ENCODE measurements at places on chromosomes 16 and 17. TPM values are rescaled to one million over a fixed set of nuclear protein-coding genes. Genes with fewer than 3 reads are reported as not detected.

- no peak for DNase-seq
These were observed 2.9 kb downstream of the ORAI3 start for GRCh38 chr16:30951750-30952149.

- peak; percentile 15 for DNase-seq
These were observed 589 bp upstream of the FBF1 start for GRCh38 chr17:75941442-75941819.

GRCh38 chr17:80799538-80800480 lies 191.8 kb upstream of the CHMP6 start:
- no peak for DNase-seq

DNA sequence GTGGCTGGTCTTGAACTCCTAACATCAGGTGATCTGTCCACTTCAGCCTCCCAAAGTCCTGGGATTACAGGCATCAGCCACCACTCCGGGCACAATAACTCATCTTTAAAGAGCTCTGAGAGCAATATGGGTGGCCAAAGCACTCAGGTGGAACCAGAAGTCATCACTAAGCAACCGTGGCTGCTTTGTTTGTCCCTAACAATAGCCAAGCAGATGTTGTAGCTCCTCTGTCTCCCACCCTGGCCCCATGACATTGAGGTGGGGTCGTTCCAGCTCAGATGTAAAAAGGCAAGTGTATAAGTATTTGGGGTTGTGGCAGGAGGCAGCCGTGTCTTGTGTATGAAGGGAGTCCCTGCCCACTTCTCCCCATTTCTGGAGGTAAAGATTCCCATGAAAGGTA lies 3.7 kb upstream of the SCIMP start:
- no peak for DNase-seq

- DNase-seq, result peak; percentile 75
These were observed 26.5 kb upstream of the LASP1NB start for GRCh38 chr17:38898812-38899348.

GRCh38 chr17:33804401-33804800 lies 450.7 kb upstream of the CCL2 start:
- DNase-seq, result no peak

DNA sequence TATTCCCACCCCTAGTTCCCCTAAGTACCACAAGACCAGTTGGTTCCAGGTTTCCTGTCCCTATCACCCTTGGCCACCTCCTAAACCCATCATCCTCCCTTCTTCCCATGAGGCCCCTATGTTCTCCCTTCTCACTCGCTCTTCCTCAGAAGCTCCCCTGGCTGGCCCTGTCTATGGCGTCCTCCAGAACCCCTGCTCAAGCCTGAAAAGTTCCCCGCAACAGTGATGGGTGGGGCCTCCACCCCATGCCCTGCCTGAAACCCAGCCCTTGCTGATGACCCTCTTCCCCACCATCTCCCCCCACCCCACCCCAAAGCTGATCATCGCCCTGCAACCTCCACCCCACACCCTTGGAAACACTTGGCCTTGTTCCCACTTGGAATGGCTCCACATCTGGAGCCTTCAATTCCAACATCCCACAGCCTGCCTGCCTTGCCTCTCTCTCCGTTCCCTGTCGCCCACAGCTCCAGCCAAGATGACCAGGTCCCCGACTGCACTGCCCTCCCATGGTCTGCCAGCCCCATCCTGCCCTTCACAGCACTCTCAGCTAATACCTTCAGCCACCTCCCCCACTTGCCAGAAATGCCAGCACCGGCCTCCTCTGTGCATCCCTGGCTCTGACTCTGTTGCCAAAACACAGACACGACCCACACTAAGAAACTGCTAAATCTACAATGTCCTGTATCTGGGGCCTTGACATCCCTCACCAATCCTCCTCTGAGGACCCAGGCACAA lies 10.5 kb downstream of the OSBPL7 start:
- DNase-seq, result peak; percentile 62

- no peak for DNase-seq
These were observed 40.3 kb upstream of the VPS4A start for GRCh38 chr16:69270831-69271230.

DNA sequence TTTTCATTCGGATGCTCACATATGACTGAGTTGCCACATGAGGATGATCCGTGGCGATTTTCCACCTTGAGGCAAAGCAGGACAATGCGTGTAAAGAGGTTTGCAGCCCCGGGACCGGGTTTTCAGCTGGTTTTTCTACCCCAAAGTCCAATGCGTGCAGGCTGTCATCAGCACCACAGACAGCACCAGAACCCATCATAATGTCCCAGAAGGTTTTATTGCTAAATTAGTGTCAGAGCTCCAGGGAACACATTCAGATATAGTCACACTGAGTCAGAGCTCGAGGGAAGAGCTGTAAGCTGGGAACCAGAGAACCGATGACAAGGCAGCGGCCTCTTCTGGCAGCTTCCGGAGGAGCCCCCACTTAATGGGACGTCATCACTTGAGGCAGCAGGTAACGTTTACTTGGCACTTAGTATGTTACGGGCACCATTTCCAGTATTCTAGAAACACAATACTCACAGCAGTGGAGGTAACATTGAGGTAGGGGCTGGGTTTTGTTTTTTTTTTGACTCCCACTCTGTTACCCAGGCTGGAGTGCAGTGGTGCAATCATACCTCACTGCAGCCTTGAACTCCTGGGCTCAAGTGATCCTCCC lies 8.9 kb upstream of the NAGPA start:
- peak; percentile 35 for DNase-seq

DNA sequence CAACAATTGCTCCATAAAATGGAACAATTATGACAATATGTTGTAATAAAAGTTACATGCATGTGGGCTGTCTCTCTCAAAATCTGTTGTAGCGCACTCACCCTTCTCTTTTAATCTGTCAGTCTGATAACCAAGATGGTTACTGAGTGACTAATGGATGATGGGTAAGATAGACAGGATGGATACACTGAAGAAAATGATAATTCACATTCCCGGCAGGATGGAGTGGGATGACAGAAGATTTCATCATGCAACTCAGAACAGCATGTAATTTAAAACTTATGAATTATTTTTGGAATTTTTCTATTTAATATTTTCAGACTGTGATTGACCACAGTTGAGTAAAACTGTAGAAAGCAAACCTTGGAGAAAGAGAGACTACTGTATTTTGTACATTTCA lies 30.5 kb downstream of the CDH13 start:
- no peak for DNase-seq

DNA sequence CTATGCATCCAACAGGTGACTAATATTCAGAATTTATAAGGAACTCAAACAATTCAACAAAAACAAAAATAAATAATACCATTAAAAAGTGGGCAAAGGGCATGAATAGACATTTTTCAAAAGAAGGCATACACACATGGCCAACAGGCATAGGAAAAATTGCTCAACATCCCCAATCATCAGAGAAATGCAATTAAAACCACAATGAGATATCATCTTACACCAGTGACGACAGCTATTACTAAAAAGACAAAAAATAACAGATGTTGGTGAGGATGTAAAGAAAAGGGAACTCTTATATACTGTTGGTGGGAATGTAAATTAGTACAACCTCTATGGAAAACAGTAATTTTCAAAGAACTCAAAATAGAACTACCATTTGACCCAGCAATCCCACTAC lies 250.4 kb upstream of the N4BP1 start:
- no peak for DNase-seq

- DNase-seq, result no peak
These were observed 968.1 kb downstream of the CDH11 start for GRCh38 chr16:64153718-64154117.

- no peak for DNase-seq
These were observed 398.4 kb upstream of the EEF2KMT start for GRCh38 chr16:5496013-5496412.

GRCh38 chr17:29140631-29141513 lies 39.3 kb downstream of the MYO18A start:
- DNase-seq, result no peak

- no peak for DNase-seq
These were observed 873 bp downstream of the SETD1A start for GRCh38 chr16:30958175-30959079.

- no peak for DNase-seq
These were observed 11.6 kb upstream of the SEPHS2 start for GRCh38 chr16:30457256-30457655.

DNA sequence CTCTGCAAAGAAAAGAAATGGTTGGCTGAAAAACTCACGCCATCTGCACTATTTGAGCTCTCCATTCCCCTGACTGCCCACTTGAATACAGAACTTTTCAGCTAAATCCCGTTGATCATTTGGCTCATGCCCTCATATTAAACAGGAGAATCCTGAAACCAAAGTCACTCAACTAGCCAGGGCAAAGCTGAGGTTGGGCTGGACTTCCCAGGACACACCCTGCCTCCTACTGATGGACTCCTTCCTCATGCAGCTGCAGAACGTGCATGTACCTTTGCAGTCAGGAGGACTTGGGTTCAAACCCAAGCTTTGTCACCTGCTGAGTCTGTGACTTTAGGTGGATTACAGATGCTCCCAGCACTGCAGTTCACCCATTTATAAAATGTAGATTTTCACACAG lies 7.7 kb downstream of the ASIC2 start:
- DNase-seq, result no peak

- DNase-seq, result no peak
These were observed 2.2 kb downstream of the HOXB13 start for GRCh38 chr17:48726114-48726915.

DNA sequence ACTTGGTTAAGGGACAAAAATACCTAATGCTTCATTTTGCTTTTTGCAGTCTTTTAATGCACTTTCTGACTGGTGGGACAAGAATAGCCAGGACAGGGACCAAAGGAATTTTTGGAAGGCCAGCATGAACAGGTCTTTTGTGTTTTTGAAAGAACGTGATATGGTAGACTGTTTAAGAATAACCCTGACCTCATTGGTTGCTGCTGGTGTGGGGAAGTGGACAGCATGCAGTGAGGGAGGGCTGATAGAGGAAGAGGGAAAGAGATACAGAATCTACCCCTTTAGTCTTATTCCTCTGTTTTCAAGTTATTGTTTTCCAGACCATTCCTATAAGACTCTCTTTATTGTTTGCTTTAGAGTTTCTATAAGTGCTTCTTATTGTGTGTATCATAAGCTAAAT lies 816.2 kb downstream of the CDH11 start:
- no peak for DNase-seq

GRCh38 chr17:42056635-42057034 lies 6.2 kb upstream of the C17orf113 start:
- DNase-seq, result no peak

DNA sequence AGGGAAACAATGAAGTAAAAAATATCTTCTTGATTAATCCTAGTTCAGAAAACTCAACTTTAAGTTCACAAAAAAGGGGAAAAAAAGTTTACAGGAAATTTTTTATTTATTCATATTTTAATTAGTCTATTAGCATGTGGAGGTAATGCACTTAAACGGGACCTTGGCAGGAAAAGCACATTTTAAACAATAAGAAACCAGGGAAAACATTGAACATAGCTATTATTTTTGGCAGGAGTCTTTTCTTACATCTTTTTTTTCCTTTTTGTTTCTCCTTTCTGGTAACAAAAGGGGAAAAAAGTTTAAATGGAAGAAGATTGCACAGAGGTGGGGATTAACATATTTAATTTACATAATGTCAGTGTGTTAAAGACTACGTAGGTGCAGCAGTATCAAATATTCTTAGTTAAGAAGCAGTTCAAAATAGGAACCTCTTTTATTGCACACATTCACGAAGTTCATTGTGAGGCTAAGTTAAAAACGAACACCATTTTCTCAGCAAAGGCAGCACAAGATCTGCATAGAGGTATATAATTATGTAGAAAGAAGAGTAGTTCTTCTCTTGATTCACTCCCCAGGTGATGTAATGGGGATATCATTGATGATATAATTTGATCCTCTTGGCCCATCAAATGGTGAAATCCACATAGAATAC lies 940.5 kb downstream of the CDH11 start:
- no peak for DNase-seq

GRCh38 chr16:65672960-65673359 lies 551.1 kb upstream of the CDH11 start:
- DNase-seq, result no peak

DNA sequence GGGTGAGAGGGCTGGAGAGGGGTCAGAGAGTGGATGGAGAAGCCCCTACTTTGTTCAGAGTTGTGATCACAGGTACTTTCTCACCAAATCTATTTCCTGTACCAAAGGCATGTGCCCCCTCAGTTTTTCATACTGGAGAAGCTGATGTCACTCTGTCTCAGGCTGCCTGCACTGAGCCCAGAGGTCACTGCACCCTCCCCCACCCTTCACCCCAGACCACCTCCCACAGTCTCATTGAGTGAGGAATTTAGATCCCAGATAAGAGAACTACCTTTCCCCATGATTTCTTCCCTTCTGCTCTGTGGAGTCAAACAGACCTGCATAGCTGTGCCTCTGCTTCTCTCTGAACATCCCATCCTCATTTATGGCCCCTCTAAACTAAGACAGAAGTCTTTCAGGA lies 140.0 kb upstream of the IRX6 start:
- no peak for DNase-seq

DNA sequence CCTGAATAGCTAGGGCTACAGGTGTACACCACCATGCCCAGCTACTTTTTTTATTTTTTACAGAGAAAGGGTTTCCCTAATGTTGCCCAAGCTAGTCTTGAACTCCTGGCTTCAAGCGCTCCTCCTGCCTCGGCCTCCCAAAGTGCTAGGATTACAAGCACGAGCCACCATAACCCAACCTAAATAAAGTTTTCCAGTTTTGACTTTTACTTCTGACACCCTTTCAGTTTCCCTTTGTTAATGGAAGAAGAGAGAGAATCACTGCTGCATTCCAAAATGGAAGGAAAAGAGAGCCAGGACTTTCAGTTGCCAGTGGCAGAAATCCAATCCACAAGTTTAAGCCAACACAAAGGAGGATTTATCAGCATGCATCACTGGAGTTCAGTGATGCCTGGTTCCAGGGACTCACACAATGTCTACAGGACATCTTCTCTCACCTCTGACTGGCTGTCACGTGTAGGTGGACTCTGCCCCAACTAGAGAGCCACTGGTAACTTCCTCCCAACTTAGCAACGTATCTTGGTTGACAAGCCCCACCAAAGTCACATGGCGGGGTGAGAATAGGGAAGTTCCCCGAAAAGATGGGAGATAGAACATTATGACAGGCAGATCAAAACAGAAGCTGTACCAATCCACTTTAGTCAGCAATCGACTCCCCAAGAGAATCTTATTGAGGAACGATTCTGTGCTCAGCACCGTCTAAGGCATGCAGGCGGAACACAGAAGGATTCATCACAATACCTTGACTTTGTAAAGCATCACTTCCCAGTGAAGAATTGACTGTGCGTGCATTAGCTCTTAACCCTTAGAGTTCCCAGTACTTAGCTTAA lies 46.5 kb downstream of the GAS7 start:
- DNase-seq, result no peak

SPNS3 gene
- total RNA-seq, result not detected

SRSF1 gene
- 161 TPM for total RNA-seq

CLEC10A gene
- not detected for total RNA-seq

IL21R gene
- total RNA-seq, result 2.2 TPM

FNDC8 gene
- total RNA-seq, result not detected

E4F1 gene
- total RNA-seq, result 20.7 TPM

CEP112 gene
- total RNA-seq, result 13.5 TPM

PTX4 gene
- total RNA-seq, result not detected

TSPOAP1 gene
- total RNA-seq, result not detected

PTGES3L gene
- total RNA-seq, result 3.9 TPM

SLC35G6 gene
- not detected for total RNA-seq

ARHGAP23 gene
- total RNA-seq, result 109 TPM
